NCI-H1694 treated with DMSO at 0.1 percent for 48 hours (cell line): ENCODE measurements at places on chromosomes 16 and 17.
A peak's percentile ranks its signal among the peaks of the same experiment; 100 is the strongest.

DNA sequence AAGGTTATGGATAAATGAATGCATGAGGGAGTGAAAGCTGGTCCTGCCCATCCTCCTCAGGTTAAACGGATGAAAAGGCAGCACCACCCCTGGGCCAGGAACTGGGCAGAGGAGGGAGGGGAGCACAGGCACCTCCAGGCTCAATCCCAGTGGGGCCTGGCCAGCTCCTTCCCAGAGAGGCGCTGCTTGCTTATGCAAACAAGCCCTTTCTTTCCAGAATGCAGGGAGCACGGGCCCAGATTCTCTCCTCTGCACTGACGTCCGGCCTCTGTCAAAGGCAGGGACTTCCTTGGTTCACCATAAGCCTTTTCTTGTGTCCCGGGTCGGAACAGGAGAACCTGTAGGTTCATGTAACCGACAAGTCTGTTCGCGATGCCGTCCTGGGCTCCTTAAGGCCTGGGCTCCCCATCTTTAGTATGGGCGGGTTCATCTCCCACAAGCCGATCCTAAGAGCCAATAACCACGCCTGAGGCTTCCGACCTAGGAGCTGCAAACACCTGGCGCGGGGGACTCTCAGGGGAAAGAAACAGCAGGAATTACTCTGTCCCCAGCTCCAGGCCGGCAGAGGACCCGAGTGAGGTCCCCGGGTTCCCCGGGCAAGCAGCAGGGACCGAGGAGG, 16.3 kb downstream of the ENPP7 start:
- DNase-seq: no peak

- peak; percentile 13 for DNase-seq
Observed at GRCh38 chr16:9159839-9160550, 68.6 kb downstream of the HAPSTR1 start.

DNA sequence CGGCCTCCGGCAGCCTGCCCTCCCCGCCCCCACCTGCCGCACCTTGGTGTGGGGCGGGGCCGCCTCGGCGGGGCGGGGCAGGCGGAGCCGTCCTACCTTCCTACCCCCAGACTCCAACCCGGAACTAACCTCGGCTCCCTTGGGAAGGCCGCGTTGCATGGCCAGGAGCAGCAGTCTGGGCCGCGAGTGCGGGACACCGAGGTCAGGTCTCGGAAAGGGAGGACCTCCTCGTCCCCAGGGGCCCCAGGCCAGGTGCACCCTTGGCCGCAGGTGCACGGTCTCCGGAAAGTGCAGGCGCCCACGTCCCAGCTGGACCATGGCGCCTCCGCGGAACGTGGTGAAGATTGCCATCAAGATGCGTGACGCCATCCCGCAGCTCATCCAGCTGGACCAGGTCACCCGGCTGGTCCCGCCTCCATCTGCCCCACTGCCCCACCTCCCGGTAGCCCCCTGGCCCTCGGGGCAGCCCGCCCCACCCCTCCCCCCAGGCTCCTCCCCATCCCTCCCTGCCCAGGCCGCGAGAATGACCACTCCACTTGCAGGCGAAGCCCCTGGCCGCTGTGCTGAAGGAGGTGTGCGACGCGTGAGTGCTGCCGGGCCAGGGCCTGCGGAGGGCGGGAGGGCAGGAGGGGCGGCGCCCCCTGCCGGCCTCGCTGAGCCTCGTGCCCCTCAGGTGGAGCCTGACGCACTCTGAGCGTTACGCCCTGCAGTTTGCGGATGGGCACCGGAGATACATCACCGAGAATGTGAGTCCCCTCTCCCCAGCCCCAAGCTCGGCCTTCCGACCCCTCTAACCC, at the start of gene ELMO3:
TSS of gene ELMO3 (plus strand) at position 121 of the 797 bp plus-strand sequence. CDS start at position 317, 196 bp downstream.
- no peak for DNase-seq

DNA sequence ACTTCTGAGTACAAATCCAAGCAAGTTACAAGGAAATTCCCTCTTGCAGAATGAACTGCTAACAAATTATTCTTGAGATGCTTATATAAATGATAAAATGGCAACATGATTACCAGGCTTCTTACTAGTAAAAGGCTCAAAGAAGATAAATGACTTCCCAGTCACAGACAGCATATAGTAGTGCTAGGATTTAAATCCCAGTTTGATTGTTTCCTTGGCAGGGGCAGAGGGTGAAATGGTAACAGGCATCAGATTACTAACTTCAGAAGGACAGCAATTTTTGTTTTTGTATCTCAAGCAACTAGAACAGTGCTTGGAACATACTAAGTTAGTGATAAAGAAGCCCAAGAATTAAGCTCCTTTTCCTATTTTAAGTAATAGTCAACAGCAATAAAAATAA, 102.8 kb downstream of the SSH2 start:
- no peak for DNase-seq

DNA sequence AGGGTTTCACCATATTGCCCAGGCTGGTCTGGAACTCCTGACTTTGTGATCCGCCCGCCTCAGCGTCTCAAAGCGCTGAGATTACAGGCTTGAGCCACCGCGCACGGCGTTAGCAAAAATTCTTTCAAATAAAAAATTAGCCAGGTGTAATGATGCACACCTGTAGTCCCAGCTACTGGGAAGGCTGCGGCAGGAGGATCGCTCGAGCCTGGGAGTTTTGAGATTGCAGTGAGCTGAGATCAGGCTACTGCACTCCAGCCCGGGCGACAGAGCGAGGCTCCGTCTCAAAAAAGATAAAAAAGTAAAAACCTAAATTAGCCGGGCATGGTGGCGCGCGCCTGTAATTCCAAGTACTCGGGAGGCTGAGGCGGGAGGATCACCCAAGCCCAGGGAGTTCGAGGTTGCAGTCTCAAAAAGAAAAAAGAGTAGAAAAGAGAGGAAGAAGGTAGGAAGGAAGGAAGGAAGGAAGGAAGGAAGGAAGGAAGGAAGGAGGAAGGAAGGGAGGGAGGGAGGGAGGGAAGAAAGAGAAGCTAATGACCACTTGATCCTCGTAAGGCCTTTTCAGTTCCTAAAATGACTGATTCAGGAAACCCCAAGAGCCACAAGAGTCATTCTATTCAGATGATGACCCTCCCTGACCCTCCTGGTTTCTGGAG, 59.2 kb downstream of the SRL start:
- DNase-seq: no peak

DNA sequence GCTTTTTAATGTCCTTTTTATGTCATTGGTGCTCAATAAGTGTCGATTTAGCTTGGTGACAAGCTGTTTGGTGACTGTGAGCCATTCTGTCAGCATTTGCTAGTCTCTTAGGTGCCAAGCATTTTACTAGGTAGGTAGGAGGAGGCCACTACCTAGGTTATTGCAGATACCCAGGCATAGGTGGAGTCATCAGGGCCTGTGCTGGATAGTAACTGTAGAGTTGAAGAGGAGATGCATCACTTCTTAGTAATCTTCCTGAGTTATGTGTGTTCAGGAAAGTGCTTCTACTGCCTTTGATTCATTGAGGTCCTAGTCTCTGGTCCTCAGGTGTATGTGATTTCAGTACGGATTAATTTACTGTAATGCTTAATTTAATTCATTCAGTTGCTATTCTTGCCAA, 17.7 kb downstream of the USP10 start:
- DNase-seq: no peak

DNA sequence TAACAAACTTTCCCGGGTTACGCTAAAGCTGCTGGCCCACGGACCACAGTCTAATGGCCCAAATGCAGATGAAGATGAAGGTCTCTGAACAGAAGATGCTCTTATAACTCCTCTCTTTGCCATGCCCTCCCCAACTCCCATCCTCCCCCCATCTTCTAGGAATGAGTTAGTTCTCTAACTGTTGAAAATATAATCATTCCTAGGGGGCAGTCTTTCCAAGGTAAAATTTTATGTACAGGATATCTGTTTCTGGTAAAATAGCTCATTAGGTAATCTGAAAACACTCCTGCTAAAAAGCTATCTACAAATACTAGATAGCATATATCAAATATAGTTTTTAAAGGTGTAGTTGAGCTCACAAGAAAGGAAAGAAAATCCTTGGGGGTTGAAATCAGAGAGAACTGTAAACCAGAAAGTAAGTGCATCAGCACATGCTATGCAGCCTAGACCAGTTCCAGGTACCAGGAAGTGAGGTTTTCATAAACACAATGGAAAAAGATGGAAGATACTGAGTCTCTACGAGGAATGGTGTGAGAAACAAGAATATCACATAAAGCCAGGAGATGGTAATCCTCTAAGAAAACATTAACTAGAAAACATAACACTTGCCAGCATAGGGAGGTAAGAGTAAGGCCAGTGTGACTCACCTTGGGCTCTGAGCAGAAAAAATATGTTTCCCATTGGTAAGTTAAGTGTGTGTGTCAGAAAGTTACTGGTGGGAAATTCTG, 38.1 kb downstream of the CMC2 start:
- no peak for DNase-seq

DNA sequence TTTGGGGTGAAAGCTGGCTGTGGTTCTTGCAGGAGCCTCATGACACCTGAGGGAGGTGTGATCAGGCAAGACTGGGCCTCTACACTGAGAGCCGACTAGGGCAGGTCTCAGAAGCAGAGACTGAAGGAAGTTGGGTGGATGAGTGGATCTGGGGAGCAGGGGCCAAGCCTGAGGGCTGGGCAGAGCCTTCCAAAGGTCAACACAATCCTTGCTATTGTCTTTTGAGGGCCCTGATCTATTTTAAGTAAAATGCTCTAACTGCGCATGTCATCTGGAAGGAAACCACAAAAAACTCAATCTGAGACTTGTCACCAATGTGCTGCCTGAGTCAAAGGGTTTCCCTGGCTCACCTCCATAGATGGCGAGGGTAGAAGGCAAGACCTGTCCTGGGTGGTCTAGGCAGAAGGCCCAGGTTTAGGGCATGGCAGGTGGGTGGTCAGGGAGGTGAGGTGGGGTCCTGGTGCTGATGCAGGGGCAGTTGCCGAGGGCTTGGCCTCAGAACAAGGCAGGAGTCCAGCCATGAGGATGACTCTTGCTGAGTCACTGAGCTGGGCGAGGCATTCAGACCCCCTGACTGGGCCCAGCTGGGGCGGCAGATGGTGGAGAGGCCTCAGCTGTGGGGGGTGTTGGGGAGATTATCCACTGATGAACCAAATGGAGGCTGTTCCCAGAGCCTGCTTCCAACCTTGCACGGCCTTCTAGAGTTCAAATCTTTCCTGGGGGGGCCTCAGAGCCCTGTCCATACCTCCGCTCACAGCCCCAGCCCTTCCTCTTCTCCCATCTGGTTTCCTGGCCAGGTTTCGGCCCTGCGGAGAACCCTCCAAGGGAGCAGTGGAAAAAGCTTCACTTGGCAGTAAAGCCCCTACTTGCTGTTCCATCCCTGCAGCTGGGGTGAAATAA, 5.1 kb downstream of the MVP start:
- DNase-seq: peak; percentile 81

DNA sequence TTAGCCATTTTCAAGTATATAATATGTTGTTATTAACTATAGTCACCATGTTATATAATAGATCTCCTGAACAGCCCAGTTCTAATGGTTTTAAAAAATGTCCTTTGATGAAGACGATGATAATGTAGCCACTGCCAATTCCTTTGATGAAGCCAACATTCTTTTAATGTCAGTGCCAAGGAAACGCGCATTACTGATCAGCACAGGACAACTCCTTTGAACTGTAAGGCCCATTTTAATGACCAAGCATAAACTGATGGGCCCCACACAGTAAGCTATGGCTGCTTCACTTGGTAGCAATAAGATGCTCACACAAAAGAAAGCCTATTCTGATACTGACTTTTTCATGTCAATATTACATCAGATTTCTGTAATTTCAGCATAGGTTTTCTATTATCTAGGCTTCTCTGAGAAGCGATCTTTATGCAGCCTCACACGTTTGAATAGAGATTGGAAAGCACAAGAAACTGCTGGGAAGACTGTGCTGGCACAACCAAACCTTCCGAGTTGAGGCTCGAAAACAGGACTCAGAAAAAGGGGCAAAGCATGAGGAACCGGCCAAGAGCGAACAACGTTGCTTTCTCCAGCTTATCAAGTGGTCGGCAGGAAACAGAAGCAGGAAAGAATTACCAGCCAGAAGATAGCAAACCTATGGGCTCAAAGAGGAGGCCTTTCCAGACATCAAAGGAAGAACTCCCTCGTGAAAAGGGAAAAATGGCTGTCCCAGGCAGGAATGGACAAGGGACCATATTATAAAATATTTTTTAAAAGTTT, 19.4 kb downstream of the ERN1 start:
- no peak for DNase-seq

GRCh38 chr17:32993977-32994376, 2.3 kb downstream of the SPACA3 start:
- DNase-seq: no peak

DNA sequence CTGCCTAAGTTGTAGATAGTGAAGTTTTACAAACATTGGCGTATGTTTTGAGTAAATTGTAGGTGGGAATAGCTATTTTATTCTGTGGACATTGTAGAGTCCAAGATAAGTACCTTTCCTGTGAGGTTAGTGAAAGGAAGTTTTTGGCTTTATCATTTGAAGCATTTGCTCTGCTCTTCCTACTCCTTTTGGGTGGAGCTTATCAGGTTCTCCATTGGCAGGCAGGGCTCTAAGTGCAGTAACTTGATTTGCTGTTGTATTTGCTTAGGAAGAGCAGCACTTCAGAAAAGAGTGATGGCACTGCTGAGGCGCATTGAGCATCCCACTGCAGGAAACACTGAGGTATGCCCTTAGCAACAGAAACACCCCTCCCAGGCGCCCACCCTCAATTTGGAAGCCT, 70.1 kb downstream of the OMG start:
- DNase-seq: no peak
